ENCODE measurements at places on chromosomes 7 and 10. TPM values are rescaled to one million over a fixed set of nuclear protein-coding genes. Genes with fewer than 3 reads are reported as not detected.

GRCh38 chr7:43658718-43659548, 70.4 kb downstream of the COA1 start:
- no peak for DNase-seq

GRCh38 chr7:157235357-157236333, 96.9 kb downstream of the UBE3C start:
- DNase-seq: no peak

- DNase-seq: no peak
Observed at GRCh38 chr7:44327981-44328380, 2.6 kb upstream of the CAMK2B start.

- no peak for DNase-seq
Observed at GRCh38 chr10:115001506-115002381, 63.7 kb downstream of the TRUB1 start.

The IKZF1 gene
- 1.2 TPM for polyA plus RNA-seq

The MYH16 gene
- polyA plus RNA-seq: 0.21 TPM

All from right renal cortex interstitium (tissue), 3 donors.